ENCODE measurements at places on chromosomes 4 and X. TPM values are rescaled to one million over a fixed set of nuclear protein-coding genes. Genes with fewer than 3 reads are reported as not detected.

Gene EDA2R
- 1.7 TPM for total RNA-seq

Gene ENPP6
- 53.3 TPM for total RNA-seq

GRCh38 chr4:177369372-177369771, 59.7 kb downstream of the NEIL3 start:
- no peak overlapping the region for H3K4me3 ChIP-seq
- no peak overlapping the region for H3K27ac ChIP-seq
- H3K4me1 ChIP-seq = no peaks in the 10 kb centered on the region

Gene TLR10
- total RNA-seq = 1.9 TPM

- H3K4me1 ChIP-seq = no peaks in the 10 kb centered on the region
- DNase-seq = no peak
- no peak overlapping the region for H3K27ac ChIP-seq
- H3K4me3 ChIP-seq = no peak overlapping the region
- H3K36me3 ChIP-seq = no peaks in the 10 kb centered on the region
- no peaks in the 10 kb centered on the region for H3K27me3 ChIP-seq
Observed at GRCh38 chrX:130728208-130728607, 174.8 kb downstream of the ENOX2 start.

GRCh38 chr4:183632689-183633088, 26.3 kb downstream of the RWDD4 start:
- no peak overlapping the region for H3K4me3 ChIP-seq
- H3K27me3 ChIP-seq = no peaks in the 10 kb centered on the region
- no peaks in the 10 kb centered on the region for H3K4me1 ChIP-seq
- no peak for DNase-seq
